Activated naive CD8-positive, alpha-beta T cell treated with anti-CD3 and anti-CD28 coated beads, Interleukin-2, amount 10 ng/mL, durations not matched to agents 7 days and 5 days (primary cell): ENCODE measurements at places on chromosomes 12 and 14. TPM values are rescaled to one million over a fixed set of nuclear protein-coding genes. Genes with fewer than 3 reads are reported as not detected.

Gene SYNDIG1L
- total RNA-seq: not detected

Gene TNS2
- 1.9 TPM for total RNA-seq

Gene FAM186B
- total RNA-seq: 0.11 TPM

Gene SLC2A3
- 219 TPM for total RNA-seq

Gene CLEC14A
- total RNA-seq: not detected

Gene EIF2S3B
- total RNA-seq: 0.89 TPM

DNA sequence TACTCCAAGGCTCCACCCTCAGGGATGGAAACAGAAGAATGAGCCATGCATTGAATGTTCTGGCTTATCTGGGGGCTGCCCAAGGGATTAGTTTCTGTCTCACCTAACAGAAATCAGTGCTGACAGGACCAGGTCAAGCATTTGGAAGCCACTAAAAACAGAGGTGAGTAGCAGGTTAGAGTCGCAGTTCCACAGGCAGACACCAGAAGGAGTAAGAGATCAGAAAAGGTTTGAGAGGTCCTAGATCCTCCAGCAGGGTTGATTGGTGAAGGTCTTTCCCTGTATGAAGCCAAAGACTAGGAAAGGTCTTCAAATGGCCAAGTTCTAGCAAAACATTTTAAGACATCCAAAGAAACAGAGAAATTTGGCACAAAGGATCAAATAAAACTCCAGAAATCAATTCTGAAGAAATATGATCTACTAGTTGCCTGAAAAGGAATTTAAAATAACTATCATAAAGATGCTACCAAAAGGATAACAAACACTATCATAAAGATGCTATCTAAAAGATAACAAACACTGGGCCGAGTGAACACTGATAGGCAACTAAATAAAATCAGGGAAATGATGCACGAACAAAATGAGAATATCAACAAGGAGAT is 19.5 kb upstream of the TTC9 start:
- no peak for DNase-seq

- DNase-seq: no peak
Measured at GRCh38 chr14:71527838-71528237, 404.4 kb upstream of the RGS6 start.

GRCh38 chr14:35287431-35288013 is 4.7 kb upstream of the PSMA6 start:
- DNase-seq: no peak

DNA sequence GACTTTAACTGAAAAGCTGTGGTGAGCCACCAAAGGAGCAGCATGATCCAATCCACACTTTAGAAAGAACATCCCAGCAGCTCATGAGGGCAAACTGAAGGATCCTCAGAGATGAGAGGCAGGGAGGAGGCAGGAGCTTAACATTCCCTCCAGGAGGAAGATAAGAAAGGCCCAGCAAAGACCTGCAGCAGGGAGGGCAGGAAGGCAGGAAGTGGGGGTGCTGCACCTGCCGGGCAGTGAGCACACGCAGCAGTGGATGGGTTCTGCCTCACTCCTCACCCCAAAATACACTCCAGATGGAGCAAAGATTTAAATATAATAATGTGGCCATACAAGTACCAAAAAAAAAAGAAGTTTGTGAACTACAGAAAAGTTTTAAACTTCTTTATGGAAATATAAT is 48.4 kb downstream of the GCH1 start:
- DNase-seq: no peak

DNA sequence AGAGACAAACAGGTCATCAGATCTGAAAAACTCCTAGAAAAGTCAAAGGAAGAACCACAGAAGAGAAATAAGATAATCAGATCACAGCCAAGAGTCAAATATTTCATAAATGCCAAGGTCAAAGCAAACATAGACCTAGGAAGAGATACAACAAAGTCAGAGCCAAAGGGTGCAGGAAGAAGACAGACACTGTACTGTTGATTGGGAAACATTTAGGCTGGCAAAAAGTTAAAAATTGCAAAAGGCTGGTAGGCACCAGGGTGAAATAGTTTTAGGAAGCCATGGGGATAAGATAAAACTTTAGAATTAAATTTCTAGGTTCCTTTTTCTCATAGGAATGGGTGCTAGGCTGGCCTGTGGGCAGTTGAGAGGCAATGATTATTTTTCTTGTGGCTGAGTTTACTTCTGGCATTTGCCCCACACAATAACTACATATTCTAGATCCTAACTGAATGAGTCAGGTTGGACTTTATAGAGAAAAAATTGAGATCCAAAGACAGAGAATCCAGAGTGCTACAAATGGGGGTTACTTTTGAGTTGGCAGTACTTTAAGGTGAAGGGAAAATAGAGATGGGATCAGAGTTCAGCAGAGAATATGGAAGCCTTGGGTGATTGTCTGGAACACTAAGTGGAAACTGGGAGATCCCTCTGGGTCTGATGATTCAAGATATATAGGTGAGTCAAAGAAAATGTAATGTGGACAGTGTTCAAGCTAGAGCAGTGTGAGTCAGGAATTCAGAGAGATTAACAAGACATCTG is 215.5 kb downstream of the C12orf50 start:
- no peak for DNase-seq

DNA sequence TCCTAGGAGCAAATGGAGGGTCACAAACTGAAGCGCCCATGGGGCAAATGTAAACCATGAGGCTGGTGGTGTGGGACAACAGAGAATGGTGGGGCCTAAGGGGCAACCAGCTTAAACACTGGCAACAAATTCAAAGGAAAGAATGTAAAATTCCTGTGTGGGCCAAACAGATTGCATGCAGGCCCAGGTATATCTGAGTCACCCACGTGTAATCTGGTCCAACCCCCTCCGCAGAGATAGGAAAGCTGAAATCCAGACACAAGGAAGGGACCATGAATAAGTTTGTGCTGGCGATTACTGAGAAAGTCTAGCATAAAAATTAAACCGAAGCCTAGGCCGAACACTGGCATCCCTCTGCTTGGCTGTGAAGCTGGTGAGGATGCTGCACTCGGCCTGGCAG is 71.6 kb downstream of the ITPK1 start:
- no peak for DNase-seq

- no peak for DNase-seq
Measured at GRCh38 chr12:42698213-42698612, 108.7 kb upstream of the PRICKLE1 start.

DNA sequence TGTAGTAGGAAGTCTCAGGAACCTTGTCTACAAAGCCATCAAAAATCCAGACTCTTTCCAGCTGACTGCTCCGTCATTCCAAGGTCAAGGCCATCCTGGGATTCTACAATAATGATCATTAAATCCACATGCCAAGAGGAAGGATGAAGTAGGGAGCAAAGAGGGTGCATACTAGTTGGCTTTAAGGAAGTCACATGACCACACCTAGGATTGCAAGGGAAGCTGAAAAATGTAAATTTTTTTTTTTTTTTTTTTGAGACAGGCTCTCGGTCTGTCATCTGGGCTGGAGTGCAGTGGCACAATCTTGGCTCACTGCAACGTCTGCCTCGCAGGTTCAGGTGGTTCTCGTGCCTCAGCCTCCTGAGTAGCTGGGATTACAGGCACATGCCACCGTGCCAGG is 7.3 kb upstream of the MRPL42 start:
- DNase-seq: no peak
